ENCODE measurements at places on chromosomes 12 and 14. TPM values are rescaled to one million over a fixed set of nuclear protein-coding genes. Genes with fewer than 3 reads are reported as not detected.
A peak's percentile ranks its signal among the peaks of the same experiment; 100 is the strongest.

DNA sequence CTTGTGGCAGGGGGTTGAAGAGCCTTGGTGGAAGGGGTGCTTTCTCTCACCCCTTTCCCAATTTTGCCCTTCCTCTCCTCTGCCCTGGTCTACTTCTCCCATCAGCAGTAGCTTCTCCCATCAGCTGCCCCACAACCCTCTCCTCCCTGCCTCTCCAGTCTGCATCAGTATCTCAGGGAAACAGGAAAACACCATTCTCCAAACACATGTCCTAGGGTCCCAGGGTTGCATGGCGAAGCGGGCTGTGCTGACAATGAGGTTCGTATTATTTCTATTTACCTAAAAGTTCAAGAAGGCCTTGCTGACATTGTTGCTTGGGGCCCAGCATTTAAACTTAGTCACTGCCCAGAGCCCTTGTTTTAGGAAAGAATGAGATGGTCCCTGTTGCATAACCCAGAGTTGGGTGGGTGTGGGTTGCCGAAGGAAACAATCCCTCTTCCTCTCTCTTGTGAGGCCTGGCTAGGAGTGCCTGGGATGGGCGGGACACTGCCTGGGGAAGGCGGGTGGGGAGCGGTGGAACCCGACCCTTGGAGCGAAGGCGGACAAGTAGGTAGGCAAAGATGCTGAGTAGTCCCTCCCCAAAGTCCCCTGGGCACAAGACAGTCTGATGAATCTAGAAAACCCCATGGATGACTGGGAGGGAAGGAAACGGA lies 1.3 kb upstream of the IGFBP6 start:
- H3K4me3 ChIP-seq, result no peak overlapping the region
- peaks cover 36% of the 10 kb centered on the region for H3K4me1 ChIP-seq
- H3K27me3 ChIP-seq, result peaks cover 6% of the 10 kb centered on the region
- H3K27ac ChIP-seq, result peak overlapping the region; percentile 54

DNA sequence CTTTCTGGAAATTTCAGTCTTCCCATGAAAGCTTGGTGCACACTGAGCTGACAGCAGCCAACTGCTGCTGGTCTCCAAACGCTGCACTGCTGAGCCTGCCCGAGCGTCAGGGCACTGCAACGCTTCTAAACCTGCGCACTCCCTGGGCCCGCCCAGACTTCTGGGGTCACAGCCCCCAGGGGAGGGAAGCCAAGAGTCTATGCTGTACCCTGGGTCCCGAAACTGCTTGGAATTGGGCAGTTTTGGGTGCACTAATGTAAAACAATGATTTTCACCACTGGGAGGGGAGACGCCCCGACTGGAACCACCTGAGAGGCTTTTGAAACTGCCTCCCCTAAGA lies 32.0 kb downstream of the CCDC92 start:
- no peak overlapping the region for H3K27ac ChIP-seq
- H3K4me3 ChIP-seq, result no peak overlapping the region
- H3K36me3 ChIP-seq, result peaks cover 88% of the 10 kb centered on the region

DNA sequence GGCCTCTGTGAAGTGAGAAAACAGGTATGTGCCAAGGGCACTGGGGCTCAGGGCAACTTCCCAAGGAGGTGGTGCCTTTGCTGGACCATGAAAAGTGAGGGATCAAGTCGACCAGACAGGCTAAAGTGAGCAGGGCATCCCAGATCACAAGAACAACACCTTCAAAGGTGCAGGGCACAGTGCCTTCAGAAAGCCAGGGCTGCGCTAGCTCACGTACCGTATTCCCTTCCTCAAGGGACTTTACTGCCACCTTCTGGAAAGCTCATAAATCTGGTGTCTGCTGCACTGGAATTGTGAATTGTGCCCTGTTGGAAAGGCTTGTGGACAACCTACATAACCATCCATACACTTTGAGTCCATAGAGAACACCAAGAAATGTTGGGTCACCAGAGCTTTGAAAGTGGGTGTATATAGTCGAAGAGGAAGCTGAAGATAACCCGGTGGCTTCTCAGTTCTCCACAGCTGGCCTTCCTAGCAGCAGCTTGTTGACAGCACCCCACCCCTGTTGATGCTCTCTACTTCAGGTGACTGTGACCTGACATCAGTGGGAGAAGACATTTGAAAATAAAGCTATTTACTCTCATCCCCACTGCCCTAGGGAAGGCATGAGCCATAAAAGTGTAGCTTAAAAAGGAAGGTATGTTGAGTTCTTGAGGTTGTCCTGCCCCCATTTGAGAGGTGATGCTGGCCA lies 24.5 kb downstream of the FIGNL2 start:
- no peak overlapping the region for H3K27ac ChIP-seq
- peaks cover 28% of the 10 kb centered on the region for H3K4me1 ChIP-seq
- no peak overlapping the region for H3K4me3 ChIP-seq
- no peak for DNase-seq
- peaks cover 12% of the 10 kb centered on the region for H3K36me3 ChIP-seq
- H3K27me3 ChIP-seq, result no peaks in the 10 kb centered on the region

DNA sequence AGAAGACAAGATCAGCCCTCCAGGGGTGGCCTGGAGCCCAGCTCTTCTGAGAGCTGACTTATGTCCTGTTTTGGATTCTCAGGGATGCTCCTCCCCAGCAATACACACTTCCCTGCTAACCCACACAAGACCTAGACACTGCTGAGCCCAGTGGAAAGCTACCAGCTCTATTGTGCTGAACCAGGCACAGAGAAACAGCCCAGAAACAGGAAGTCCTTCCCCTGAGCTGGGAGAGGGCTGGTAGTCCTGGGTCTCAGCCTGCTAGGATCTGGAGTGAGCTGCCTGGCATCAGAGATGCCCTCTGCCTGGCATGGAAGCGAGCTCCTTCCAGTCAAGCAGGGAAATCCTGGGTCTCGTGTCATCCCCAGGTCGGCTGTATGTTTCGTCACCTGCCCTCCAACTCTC lies 1.2 kb upstream of the LAG3 start:
- H3K36me3 ChIP-seq, result peaks cover 60% of the 10 kb centered on the region
- H3K27me3 ChIP-seq, result no peaks in the 10 kb centered on the region
- no peak overlapping the region for H3K4me3 ChIP-seq
- H3K27ac ChIP-seq, result no peak overlapping the region

DNA sequence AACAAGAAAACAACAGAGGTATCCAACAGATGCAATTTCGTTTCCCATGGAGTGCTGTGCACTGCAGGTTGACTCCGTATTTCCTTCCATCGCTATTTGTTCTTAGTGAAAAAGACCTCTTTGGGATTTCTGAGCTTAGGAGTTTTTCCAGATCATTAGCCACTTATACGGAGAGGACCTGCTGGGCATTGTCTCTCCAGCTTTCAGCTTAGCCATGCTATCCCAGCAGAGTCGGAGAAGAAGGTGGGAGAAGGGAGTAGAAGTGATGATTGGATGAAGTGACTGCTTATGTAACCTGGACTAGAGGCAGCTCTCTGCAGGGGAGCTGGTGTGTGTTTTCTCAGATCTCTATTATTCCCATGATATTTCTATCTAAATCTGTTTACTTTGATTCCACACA lies 737.7 kb downstream of the DIO2 start:
- no peaks in the 10 kb centered on the region for H3K36me3 ChIP-seq
- H3K27me3 ChIP-seq, result no peaks in the 10 kb centered on the region
- H3K4me3 ChIP-seq, result no peak overlapping the region
- no peak overlapping the region for H3K27ac ChIP-seq
- no peak for DNase-seq

- H3K4me3 ChIP-seq, result no peak overlapping the region
- H3K27me3 ChIP-seq, result no peaks in the 10 kb centered on the region
- no peaks in the 10 kb centered on the region for H3K4me1 ChIP-seq
- DNase-seq, result no peak
- no peaks in the 10 kb centered on the region for H3K36me3 ChIP-seq
Observed at GRCh38 chr12:7719946-7720730, 8.9 kb downstream of the DPPA3 start.

GRCh38 chr12:117452112-117452511 lies 90.7 kb upstream of the NOS1 start:
- H3K4me1 ChIP-seq, result no peaks in the 10 kb centered on the region
- no peak for DNase-seq
- H3K27me3 ChIP-seq, result no peaks in the 10 kb centered on the region
- no peaks in the 10 kb centered on the region for H3K36me3 ChIP-seq

GRCh38 chr12:73452672-73453469 lies 1084.8 kb upstream of the ATXN7L3B start:
- DNase-seq, result no peak
- H3K4me3 ChIP-seq, result no peak overlapping the region
- no peaks in the 10 kb centered on the region for H3K4me1 ChIP-seq
- H3K36me3 ChIP-seq, result no peaks in the 10 kb centered on the region
- no peak overlapping the region for H3K27ac ChIP-seq

GRCh38 chr12:51729331-51729730 lies 119.2 kb downstream of the FIGNL2 start:
- H3K4me3 ChIP-seq, result no peak overlapping the region
- no peak overlapping the region for H3K27ac ChIP-seq
- no peak for DNase-seq
- no peaks in the 10 kb centered on the region for H3K27me3 ChIP-seq
- peaks cover 2% of the 10 kb centered on the region for H3K36me3 ChIP-seq

- H3K27ac ChIP-seq, result no peak overlapping the region
- DNase-seq, result no peak
- H3K27me3 ChIP-seq, result no peaks in the 10 kb centered on the region
- no peaks in the 10 kb centered on the region for H3K36me3 ChIP-seq
- no peaks in the 10 kb centered on the region for H3K4me1 ChIP-seq
- no peak overlapping the region for H3K4me3 ChIP-seq
Observed at GRCh38 chr12:9786726-9787717, 26.3 kb upstream of the CD69 start.

DNA sequence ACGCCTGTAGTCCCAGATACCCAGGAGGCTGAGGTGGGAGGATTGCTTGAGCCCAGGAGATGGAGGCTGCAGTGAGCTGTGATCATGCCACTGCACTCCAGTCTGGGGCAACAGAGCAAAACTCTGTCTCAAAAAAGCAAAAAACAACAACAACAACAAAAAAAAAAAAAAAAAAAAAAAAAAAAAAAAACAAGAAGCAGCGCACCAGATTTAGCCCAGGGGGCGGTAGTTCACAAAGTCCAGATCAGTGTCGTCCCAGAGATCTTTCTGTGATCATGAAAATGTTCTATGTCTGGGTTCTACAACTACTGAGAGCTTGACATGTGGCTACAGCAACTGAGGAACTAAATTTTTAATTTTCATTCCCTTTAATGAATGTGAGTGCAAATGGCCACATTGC lies 27.4 kb downstream of the OAS2 start:
- DNase-seq, result no peak
- H3K27me3 ChIP-seq, result no peaks in the 10 kb centered on the region
- H3K4me1 ChIP-seq, result no peaks in the 10 kb centered on the region
- H3K4me3 ChIP-seq, result no peak overlapping the region

The VASH1 gene
- 26.3 TPM for total RNA-seq

The LRRC9 gene
- 6.3 TPM for total RNA-seq

All from spinal cord (tissue), 10 donors.